ENCODE measurements at places on chromosomes 3 and 15. TPM values are rescaled to one million over a fixed set of nuclear protein-coding genes. Genes with fewer than 3 reads are reported as not detected.

DNA sequence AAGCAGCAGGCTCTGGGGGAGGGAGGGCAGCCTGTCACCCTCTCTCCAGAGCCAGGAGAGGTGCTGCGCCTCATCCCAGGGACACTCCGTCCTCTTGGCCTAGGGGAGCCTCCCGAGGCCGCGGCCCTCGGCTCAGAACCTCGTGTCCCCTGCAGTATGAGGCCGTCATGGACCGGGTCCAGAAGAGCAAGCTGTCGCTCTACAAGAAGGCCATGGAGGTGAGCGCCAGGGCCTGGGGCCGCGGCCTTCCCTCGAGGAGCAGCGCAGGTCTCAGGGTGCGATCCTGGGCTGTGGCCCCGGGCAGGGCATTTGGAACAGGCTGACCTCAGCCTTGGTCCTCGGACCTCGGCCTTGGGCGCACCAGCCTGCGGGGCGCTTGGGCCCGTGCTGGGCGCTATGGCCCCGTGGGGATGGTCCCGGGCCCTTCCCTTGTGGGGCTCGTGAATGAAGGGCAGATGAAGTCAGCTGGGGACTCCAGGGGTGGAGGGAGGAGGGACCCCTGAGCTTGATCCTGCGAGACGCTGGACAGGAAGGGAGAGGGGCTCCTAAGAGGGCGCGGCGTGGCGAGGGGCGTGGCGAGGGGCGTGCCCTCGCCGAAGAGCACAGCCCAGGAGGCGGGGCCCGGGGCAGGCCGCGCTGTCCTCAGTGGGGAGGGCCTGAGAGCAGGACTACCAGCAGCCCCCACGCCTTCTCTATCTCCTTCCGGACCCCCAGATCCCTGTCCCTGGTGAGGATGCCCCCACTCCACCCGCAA, 32.9 kb downstream of the PSTPIP1 start:
- DNase-seq = peak; percentile 12

DNA sequence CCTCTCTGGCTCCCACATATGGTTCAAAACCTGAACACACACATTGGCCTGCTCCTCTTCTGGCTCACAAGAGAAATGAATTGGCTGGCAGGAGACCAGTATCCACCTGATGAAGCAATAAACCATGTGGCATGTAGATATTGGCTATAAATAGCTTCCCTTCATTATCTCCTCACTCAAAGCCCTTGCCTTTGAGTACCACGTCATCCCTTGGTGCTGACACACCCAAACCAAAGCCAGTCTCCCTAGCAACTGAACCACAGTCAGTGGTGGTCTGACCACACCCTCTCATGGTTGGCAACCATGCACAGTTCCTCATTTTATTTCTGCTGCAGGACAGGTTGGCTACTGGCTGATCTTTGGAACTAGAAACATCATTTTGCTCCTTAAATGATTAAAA, 98.8 kb downstream of the ZNF621 start:
- peak; percentile 65 for DNase-seq

- DNase-seq = no peak
Observed at GRCh38 chr15:66030650-66031049, 161.4 kb downstream of the RAB11A start.

DNA sequence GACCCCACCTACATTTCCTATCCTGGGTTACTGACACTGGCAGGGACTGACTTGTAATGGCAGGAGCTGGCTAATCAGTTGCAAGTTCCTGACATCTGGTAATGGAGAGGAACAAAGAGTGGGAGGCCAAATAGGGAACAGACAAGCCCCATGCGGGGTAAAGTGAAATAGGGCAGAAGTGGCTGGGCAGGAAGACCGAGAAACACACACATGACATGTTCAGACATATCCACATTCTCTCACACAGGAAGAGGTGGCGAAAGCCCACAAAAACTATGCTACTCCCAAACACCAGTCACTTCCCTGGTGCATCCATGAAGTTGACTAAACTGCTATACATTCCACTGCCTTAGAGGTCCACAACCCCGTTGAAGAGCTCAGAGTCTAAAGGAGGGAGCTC, 394.1 kb upstream of the TBL1XR1 start:
- DNase-seq = no peak

- no peak for DNase-seq
Observed at GRCh38 chr3:183437666-183438564, 9.5 kb upstream of the MCF2L2 start.

DNA sequence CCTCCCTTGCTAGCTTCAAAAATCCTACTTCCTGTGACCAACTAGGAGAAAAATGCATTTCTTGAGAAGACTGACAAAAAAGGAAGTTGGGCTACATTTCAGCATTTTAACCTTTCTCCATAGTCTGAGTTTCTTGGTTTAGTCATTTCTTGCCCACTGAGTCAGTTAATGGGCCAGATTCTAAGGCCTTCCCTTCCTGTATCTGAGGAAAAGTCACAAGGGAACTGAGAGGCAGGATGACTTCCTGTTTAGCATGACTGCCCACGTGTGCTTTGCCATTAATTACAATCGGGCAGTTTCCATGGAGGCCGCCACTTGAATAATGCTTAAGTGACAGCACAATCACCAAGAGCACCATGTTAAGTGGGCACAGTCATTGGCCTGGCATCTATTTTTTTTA, 794.4 kb upstream of the LMCD1 start:
- DNase-seq = no peak

- DNase-seq = no peak
Observed at GRCh38 chr3:157618075-157618760, 115.0 kb upstream of the VEPH1 start.

The LRTM1 gene
- not detected for total RNA-seq

GRCh38 chr3:57076422-57076951, 16.0 kb downstream of the SPATA12 start:
- DNase-seq = no peak

The EID1 gene
- 54.4 TPM for total RNA-seq

DNA sequence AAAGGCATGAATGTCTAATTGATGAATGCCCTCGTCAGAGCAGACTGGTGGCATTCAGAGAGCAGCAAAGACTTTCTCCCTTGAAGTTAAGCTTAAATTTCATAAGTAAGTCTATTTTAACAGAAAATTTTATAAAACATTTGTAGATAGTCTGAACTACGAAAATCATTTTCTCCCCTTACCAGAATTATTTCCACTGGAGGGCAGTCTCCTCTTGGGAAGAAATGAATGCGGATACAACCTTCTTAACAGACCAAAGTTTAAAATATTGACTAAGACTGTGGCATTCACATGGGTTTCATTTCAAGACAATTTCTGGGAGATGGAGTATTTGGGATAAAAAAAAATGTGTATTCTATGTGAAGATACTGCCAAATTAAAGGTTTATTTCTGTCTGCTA, 669.0 kb downstream of the FHIT start:
- no peak for DNase-seq

The MORC1 gene
- not detected for total RNA-seq

DNA sequence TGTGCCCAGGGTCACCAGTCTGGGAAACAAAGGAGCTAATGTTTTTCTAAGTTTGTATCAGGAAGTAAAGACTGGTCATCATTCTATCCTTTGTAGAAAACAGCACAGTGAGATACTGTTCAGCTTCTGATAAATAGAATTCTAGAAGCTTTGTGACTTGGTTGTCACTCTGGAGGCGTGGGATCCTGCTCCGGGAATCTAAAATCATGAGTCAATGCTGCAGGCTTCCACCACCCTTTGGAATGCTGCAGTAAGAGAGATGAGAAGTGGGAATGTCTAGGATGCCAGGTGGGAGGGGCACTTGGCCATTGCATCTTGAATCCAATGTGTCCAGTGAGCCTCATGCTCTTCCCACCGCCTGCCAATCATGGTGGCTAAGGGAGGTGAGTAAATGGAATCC, 40.9 kb downstream of the SAMMSON start:
- no peak for DNase-seq

DNA sequence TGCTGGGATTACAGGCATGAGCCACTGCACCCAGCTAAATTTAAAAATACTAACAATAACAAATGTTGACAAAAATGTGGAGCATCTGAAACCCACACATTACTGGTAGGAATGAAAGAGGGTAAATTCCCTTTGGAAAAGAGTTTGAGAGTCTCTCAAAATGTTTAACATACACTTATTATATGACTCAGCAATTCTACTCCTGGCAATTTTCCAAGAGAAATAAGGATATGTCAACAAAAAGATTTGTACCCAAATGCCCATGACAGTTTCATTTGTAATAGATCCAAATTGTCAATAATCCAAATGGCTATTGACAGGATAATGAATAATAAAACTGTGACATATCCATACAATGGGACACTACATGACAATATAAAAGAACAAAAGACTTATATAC, 9.0 kb downstream of the HCLS1 start:
- no peak for DNase-seq

Measured in activated B cell treated with CpG ODN at 0.5 μM for 24 hours (primary cell).